Muscle of leg (tissue), 16 donors: ENCODE measurements at places on chromosomes 5 and 9.
A peak's percentile ranks its signal among the peaks of the same experiment; 100 is the strongest.

DNA sequence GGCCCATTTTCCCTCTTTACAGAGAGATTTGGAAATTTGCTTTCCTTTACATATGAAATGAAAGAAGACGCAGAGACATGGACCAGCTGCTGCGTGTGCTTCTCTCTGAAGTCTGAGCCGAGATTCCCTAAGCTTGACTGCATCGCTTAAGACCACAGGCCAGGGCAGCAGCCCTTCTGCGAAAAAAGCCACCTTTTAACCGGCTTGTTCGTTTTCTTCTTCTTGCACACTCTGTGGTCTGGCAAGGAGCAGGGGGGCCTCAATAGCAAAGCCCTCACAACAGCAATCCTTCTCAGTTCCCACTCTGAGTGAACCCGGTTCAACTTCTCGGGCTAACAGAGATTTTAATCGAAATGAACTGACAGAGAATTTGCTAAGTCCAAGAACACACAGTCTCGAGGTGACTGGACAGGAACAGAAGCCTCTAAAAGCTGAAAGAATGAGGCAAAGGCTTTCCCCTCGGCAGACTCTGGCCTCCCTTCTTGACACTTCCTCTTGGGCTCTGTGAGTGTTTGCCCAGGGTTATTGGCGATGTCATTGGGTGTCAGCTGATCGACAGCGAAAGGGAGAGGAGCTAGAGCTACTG lies 512.9 kb upstream of the KLF4 start:
- DNase-seq = peak; percentile 86

DNA sequence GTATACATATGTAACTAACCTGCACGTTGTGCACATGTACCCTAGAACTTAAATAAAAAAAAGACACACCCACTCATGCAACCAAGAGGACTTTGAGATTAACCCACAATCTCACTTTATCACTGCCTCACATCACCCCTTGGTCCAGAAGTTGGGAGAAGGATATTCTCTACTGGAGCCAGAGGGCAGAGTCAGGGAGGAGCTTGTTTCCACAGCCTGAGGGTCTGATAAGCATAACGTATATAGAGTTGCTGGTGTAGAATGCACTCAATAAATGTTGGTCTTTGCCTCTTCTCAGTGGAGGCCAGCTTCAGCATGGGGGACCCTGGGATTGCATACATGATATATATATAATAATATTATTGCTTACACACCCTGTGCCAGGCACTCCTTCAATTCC lies 10.1 kb downstream of the KCNV2 start:
- no peak for DNase-seq

DNA sequence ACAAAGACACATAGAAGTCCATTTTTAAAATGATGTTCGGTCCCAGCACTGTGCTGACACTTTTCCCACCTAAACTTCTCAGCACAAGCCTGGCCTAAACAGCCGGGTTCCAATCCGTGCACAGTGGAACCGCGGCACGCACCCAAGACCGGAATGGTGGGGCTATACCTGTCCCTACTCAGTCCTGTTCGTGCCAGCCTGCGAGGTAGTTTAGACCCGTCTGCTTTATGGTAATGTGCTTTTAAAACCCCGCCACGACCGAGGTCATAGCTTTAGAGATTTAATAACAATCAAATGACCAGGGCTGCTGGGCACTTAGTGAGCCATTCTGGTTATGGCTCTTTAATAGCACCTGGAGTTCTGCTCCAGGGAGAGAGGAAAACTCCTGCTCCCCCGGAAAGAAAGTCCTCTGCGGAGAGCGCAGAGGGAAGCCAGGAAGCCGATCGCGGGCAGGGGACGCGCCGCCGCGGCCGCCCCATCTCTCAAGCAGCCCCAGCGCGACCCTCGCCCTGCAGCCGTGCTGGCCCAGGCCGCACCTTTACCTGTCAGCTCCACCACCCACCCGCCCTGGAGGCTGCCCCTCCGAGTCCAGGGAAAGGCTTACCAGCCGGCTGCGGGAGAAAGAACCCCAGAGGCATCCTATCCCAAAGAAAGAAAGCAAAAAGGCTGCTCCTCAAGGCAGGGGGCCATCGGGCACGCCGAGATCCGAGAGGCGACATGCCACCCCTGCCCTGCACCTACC lies 511 bp downstream of the ARL15 start:
- peak; percentile 50 for DNase-seq

DNA sequence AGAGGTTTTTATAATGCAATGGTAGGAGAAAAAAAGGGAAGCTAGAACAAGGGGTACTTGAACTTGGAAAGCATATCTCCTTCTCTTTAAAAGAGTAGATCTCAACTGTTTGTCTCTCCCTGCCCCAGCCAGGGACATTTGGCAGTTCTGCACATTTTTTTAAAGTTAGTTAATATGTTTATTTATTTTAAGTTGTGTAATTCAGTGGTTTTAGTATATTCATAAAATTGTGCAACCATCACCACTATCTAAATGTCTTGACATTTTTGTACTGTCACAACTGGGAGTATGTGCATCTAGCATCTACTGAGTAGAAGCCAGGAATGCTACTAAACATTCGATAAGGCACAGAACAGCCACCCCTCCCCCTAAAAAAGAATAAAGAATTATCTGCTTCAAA lies 103.5 kb upstream of the DPYSL3 start:
- DNase-seq = no peak

- DNase-seq = peak; percentile 68
These were observed 1206.0 kb upstream of the C9orf72 start for GRCh38 chr9:28779243-28779642.

- DNase-seq = no peak
These were observed 10.6 kb upstream of the MAP1B start for GRCh38 chr5:72096602-72097188.

DNA sequence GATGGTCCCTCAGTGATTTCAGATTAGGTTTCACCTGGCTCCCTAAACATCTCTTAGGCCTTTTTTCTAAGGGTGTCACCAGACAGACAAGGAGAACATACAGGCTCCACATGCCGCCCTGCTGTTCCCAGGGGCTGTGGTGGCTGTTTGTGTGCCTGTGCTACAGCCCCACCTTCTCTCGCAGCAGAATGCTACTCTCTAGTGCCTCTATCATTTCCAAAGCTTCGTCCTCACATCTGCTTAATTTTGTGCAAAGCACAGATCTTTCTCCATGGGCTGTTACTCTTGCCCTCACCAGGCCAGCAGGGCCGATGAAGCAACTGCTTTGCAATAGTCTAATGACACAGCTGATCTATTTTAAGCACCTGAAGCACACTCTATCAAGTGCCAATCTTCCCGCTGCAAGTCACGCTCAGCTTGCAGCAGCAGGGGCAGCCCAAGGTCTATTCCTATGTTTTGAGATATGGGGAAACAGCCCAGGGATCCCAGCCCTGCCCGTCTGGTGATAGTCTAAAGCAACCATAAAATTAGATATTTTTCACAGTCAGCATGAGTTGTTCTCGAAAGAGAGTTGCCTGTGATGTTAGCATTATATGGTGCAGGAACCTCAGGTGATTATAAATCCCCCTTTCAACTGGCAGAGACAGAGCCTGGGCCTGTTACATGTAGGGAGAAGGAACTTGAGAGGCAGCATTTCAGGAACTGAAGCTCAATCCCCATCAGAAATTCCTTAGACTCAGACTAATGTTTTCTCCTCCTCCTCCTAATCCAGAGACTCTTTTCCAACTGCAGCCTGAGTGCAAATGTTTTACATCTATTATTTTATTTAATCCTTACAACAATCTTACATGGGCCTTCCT lies 12.7 kb downstream of the ABLIM3 start:
- DNase-seq = peak; percentile 71

DNA sequence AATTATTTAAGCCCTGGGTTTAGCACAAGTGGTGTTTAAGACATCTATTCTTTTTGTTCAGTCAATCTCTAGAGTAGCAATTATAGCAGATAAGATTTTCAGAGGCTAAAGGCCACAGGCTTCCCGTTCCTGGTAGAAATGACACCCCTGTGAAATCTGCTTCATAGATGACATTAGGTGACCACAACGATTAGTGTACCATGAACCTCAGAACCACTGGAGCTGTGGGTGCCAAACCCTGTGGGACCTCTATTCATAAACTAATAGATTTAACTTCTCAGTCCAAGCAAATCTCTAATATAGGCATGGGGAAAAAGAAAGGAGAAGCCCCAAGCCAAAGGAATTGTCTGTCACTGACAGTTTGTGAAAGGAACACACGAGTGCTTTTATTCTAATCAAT lies 207.4 kb downstream of the ARRDC3 start:
- DNase-seq = no peak

- no peak for DNase-seq
These were observed 3.3 kb downstream of the ABLIM3 start for GRCh38 chr5:149144637-149145036.

GRCh38 chr9:21491756-21492155 lies 9.6 kb upstream of the IFNE start:
- no peak for DNase-seq

DNA sequence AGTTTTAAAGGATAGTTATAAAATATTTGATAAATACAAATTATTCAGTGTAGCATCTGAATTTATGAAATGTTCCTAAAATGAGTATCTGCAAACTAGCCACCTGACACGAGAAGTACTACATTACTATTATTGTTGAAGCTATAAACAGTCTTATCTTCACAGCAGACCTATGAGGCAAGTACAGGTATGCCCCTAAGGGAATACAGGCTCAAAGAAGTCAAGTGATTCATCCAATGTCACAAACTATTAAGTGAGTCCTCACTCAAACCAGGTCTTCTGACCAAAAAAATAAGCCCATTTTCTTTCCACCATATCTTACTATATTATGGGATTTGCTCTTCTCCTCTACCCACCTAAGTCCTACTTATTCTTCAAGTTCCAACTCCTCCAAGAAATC lies 28.7 kb downstream of the STRBP start:
- DNase-seq = no peak

DNA sequence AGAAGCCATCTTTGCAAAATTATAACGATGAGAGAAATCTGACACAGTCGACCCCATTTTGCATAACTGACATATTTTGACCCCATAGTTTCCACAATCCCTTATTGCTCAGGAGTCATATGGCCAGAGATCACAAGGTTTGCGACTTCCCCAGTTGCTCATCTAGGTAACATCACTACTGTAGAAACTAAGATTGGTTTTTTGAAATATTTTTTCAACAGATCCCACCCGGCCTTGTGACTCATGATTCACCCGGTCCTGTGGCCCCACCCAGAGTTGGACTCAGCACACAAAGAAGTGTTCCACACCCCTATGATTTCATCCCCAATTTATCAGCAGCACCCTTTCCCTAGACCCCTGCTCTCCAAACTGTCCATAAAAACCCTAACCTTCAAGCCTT lies 50.2 kb downstream of the TIMD4 start:
- DNase-seq = no peak

DNA sequence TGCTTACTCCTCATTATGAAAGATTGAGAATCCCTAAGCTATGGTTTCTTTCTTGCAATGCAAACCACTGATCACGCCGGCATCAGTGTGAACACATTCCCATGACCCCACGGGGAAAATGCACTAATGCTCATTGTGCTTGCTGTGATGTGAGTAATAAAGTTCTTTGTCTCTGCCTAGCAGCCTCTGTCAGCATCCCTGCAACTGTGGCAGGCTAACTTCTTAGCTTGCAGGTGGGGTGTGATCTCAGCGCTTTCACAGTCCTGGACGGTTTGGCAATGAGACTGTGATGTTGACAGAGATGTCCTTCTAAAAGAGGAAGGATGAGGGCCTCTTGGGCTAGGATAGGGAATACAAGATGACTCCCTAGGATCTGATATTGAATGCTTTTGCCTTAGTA lies 1218.7 kb downstream of the EFNA5 start:
- no peak for DNase-seq

DNA sequence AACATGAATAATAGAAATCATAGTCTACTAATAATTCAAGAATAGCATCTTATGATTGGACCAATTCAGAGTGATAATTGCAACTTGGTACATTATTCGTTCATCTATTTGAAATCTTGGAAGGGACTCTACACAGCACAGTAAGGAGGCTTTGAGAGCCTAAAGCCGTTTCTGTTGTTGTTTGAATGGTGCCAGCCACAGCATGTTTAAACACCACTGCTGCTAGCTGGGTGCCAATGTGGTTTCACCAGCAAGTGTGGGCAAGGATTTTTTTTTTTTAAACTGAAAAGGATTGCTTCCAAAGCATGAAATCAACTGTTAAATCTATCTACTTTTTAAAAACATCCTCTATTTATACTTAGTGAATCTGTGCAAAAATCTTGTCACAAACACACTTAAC lies 253.9 kb upstream of the MAP3K1 start:
- no peak for DNase-seq

GRCh38 chr5:71782393-71782770 lies 63.3 kb downstream of the CARTPT start:
- DNase-seq = no peak

DNA sequence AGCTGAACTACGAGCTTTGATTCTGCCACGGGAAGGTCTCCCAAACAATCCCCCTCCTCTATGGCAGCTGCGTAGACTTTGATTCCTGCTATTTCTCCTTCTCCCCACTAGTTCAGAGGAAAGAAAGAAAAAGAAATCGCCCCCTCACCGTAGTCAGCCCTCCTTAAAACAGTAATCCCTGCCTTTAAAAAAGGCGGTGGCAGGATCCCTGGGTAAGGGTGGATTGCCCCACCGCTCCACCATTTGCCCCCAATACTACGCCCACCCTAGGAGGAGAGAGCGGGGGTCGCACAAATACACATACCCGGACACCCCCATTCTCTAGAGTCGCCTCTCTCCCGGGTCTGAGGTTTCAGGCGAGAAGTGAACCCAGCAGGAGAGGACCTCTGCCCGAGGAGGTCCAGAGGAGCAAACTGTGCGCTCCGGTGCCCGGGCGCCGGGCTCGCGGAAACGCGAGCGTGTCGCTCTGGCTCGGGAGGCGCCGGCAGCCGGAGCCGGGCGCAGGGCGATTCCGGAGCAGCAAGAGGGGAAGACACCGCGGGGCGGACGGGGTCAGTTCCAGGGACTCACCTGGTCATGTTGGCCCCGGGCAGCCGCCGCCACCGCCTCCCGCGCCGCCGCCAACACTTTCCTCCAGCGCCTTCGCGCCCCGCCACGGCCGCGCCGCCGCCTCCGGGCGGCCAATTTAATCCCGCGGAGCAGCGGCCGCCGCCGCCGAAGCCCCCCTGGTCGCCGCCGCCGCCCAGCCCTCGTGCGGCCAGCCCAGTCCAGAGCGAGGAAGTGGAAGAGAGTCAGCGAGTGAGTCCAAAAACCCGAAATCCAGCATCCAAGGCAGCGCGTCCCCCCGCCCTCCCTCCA lies 1057.7 kb upstream of the DMAC1 start:
- DNase-seq = peak; percentile 69

DNA sequence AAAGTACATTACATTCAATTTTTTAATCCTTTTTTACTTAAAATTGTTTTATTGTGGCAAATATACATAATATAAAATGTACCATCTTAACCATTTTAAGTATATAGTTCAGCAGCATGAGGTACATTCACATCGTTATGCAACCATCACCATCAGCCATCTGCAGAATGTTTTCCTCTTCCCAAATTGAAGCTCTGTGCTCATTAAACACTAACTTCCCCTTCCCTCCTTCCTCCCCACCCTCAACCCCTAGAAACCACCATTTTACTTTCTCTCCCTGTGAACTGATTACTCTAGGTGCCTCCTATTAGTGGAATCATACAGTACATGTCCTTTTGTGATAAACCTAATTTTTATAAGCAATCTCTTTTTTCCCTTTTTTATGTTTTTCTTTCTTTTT lies 15.6 kb downstream of the TEX53 start:
- peak; percentile 10 for DNase-seq
